ENCODE measurements at places on chromosomes 7 and 10.

DNA sequence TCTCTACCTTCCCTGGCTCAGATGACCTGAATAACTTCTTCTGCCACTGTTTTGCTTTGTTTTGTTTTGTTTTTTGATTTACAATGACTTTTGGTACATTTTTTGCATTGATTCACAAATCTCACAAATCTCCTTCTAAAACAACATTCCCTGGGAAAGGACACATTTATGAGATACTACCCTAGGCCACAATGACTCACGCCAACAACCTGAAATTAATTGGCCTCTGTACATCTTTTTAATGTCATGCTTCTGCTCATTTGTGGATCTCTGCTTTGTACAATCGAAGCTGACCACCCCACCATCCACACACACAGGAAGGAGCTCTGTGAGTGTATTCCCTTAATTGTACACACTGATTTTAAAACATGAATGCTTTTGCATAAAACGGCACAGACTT lies 156.7 kb upstream of the PFKP start:
- DNase-seq = no peak

DNA sequence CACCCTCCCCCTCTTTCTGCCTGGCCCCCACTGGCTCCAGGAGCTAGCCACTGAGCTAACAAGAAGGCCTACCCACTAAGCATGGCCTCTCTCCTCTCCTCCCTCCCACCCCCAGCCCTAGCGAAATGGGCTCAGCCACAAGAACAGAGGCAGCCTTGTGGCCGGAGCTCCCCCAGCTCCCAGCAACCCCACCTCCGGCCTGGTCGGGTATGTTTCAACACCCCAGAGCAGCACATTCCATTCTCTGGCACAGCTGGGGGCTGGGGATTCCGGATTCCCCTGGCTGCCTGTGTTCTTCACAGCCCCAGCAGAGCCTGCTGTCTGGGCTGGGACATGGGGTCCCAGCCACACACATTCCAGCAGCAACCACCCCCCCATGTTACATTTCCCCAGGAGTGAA lies 9.0 kb downstream of the SFRP5 start:
- DNase-seq = no peak

GRCh38 chr10:99654390-99655175 lies 4.7 kb upstream of the ENTPD7 start:
- DNase-seq = no peak

DNA sequence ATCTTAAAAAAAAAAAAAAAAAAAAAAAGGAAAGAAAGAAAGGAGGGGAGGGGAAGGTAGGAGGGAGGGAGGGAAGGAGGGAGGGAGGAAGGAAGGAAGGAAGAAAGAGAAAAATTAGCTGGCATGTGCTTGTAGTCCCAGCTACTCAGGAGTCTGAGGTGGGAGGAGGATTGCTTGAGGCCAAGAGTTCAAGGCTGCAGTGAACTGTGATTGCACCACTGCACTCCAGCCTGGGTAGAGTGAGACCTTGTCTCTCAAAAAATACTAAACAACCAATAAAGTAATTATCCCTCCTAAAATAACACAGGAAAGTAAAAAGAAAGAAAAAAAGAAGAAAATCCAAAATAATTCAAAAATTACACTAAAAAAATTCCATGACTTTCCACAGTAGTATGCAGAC lies 13.8 kb upstream of the NRF1 start:
- no peak for DNase-seq

GRCh38 chr7:23531050-23531793 lies 559 bp downstream of the TRA2A start:
- peak; percentile 20 for DNase-seq

DNA sequence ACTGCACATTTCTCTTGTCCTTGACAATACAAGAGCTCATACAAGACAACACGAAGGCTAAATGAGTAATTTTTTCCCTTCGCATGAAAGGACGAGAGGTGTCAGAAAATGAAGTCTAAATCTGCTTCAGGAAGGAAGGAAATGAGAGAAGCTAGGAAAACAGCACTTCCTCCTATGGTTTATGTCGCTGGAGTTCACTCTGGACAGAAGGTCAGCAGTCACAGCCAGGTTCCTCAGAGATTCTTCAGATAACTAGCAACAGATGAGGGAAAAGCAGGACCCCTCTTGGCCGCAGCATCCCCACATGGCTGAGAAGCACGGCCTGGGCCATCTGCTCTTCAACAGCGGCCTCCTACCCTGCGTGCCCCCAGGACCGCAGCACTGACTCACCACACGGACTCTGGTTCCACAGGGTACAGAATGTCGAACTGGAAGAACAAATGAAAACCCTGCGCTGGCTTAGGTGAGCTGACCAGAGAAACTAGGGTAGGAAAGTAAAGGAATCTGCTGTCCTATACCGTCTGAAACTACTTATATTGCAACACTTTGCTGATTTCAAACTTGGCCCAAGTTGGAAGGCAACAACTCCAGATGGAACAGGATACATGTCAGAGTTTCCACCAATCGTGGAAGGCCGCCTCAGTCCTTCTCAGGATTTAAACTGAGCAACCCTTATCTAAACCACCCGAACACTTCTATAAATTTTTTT lies 26.3 kb downstream of the DNMBP start:
- no peak for DNase-seq

- no peak for DNase-seq
These were observed 1.9 kb downstream of the USP6NL start for GRCh38 chr10:11609492-11610093.

DNA sequence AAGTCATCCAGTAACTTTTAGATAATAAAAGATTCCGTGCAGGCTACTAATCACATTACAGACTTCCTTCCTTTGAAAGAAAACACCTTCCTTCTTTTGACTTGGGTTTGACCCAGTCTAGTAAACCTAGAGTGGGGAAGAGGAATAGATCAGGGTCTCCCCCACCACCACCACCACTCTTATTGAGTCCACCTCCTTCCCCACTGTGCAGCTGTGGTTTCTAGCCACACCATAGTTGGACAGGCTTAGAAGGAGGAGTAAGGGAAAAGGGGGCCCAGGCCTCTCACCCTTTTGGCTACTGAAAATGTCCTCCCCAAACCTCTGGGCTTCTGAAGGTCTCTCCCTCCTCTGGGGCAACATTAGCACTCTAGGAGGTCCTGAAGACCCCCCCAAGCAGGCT lies 372.7 kb downstream of the CALN1 start:
- DNase-seq = no peak
